ENCODE measurements at places on chromosomes 3 and 15. TPM values are rescaled to one million over a fixed set of nuclear protein-coding genes. Genes with fewer than 3 reads are reported as not detected.

The TMC3 gene
- total RNA-seq, result not detected

DNA sequence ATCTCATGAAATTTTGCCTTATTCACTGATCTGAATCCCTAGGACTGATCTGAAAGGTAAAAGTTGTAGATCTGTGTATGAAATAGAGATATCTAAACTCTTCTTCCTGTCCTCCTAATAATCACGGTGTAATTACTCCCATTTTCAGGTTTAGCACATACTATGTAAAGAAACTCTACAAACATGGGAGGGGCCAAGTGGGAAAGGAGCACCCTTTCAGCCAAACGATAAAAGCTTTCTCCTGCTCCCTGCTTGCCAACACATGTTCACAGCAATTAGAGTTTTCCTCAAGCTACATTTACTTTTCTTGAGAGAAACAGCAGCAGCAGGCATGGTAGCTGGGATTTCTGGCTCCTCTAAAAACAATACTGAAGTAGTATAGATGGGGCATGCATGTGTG, 71.6 kb downstream of the CHAC1 start:
- no peaks in the 10 kb centered on the region for H3K27me3 ChIP-seq
- H3K36me3 ChIP-seq, result peaks cover 4% of the 10 kb centered on the region
- no peak for DNase-seq
- H3K4me3 ChIP-seq, result no peak overlapping the region

DNA sequence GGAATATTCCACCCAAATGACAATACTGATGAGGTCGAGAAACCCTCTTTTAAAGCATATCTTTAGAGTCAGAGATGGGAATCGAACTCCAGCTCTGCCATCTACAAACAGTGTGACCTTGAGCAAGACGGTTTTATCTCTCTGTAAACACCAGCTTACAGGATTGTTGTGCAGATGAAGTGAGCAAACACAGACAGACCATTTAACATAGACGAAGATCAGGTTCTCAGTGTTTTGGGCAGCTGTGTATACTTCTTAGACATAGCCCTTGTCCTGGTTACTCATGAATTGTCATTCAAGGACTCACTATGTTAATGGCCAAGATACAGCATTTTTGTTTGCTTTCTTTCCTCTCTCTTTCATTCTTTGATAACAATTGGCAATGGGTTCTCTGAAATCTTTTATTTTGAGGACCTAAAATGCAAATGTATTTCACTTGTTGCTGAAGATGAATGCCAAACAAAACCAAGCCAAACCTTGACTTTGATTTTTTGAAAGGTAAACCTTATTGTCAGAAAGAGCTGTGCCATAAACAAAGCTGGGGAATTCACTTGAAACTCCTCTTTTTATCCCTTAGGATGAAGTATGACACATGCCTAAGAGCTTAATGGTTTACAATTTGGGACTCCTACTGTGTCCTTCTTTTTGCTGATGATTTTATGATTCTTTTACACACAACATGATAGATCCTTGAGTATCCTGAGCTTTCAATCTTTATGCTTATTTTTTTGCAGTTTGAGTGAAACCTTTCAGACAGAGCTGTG, 250.0 kb upstream of the PDZRN3 start:
- H3K36me3 ChIP-seq, result no peaks in the 10 kb centered on the region
- DNase-seq, result no peak
- no peak overlapping the region for H3K4me3 ChIP-seq
- H3K4me1 ChIP-seq, result no peaks in the 10 kb centered on the region

- no peak overlapping the region for H3K4me3 ChIP-seq
- no peak for DNase-seq
- peak overlapping the region; percentile 84 for H3K27ac ChIP-seq
- H3K4me1 ChIP-seq, result peaks cover 24% of the 10 kb centered on the region
Measured at GRCh38 chr15:85044251-85044853, 62.7 kb downstream of the PDE8A start.

The SCAMP5 gene
- 3.9 TPM for total RNA-seq

- no peak within 1 kb of the TSS for H3K27ac ChIP-seq
- H3K36me3 ChIP-seq, result no peaks in the 10 kb centered on the region
- peaks cover 7% of the 10 kb centered on the region for H3K27me3 ChIP-seq
- DNase-seq, result no peak
- no peaks in the 10 kb centered on the region for H3K4me1 ChIP-seq
- no peak within 1 kb of the TSS for H3K4me3 ChIP-seq
Measured at GRCh38 chr3:151733613-151734012, at the start of gene AADACL2. AADACL2 (plus strand) TSS chr3:151733927; CDS start chr3:151734036, 109 bp downstream.

DNA sequence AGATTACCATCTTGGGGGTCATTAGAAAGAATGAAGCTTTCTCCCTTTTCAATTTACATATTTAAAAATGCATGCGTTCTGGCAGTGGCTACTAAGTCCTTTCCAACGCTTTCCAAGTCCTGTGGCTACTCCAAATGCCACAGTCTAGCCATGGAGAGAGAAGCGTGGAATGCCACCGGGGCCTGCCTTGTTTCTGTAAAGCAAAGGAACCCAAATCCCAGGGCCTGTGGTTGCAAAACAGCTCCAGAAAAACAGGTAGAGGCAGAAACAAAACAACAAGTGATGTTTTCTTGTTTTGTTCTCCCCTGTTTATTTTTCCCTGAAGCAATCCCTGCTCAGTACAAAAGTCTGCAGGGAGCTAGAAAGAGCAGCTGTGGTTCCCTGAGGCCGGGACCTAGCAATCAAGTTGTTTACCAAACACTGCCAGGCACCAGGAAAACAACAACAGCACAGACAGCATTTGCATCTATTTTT, 85.5 kb downstream of the FOXP1 start:
- peak overlapping the region; percentile 94 for H3K27ac ChIP-seq
- H3K36me3 ChIP-seq, result no peaks in the 10 kb centered on the region
- no peak for DNase-seq
- H3K4me1 ChIP-seq, result peaks cover 40% of the 10 kb centered on the region
- H3K4me3 ChIP-seq, result no peak overlapping the region

GRCh38 chr15:93819826-93820225, 411.5 kb upstream of the MCTP2 start:
- no peak overlapping the region for H3K27ac ChIP-seq
- no peak overlapping the region for H3K4me3 ChIP-seq
- no peaks in the 10 kb centered on the region for H3K36me3 ChIP-seq

DNA sequence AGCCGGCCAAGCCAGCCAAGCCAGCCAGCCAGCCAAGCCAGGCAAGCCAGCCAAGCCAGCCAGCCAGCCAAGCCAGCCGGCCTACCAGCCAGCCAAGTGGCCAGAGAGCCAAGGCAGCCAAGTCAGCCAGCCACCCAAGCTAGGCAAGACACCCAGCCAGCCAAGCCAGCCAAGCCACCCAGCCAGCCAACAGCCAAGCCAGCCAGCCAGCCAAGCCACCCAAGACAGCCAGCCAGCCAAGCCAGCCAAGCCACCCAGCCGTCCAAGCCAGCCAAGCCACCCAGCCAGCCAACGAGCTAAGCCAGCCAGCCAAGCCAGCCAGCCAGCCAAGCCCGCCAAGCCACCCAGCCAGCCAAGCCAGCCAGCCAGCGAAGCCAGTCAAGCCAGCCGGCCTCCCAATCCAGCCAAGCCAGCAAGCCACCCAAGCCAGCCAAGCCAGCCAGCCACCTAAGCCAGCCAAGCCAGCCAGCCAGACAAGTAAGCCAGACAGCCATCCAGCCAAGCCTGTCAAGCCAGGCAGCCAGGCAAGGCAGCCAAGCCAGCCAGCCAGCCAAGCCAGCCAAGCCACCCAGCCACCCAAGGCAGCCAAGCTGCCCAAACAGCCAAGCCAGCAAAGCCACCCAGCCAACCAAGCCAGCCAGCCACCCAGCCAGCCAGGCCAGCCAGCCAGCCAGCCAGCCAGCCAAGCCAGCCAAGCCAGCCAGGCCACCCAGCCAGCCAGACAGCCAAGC, 200.5 kb downstream of the GOLGA6L6 start:
- H3K27me3 ChIP-seq, result no peaks in the 10 kb centered on the region
- no peak overlapping the region for H3K4me3 ChIP-seq
- H3K27ac ChIP-seq, result no peak overlapping the region

The GABRR3 gene
- total RNA-seq, result not detected

The RTP3 gene
- total RNA-seq, result not detected

The ACKR2 gene
- 0.10 TPM for total RNA-seq

- no peak overlapping the region for H3K4me3 ChIP-seq
- no peaks in the 10 kb centered on the region for H3K36me3 ChIP-seq
- DNase-seq, result no peak
- H3K27ac ChIP-seq, result no peak overlapping the region
- peaks cover 12% of the 10 kb centered on the region for H3K4me1 ChIP-seq
- H3K27me3 ChIP-seq, result peaks cover 5% of the 10 kb centered on the region
Measured at GRCh38 chr15:67025719-67026609, 39.4 kb upstream of the SMAD3 start.

DNA sequence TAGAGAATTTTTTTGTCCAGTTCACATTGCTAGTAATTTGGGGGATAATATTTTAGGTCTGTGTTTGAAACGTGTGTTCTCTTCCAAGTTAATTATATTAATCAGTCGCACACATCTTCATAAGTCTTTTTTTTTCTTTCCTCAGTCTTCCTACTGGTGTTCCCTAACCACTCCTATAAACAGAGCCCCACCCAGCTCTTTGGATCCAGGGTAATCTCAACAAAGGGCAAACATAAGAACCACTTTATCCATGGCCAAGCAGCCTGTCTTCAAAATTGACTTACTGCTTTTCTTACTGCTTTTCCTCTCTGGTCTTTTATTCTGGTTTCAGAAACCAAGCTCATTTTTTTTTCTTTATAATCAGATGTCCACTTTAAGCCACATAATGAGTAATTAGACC, 266.8 kb upstream of the NECTIN3 start:
- no peaks in the 10 kb centered on the region for H3K4me1 ChIP-seq
- no peaks in the 10 kb centered on the region for H3K36me3 ChIP-seq
- H3K27ac ChIP-seq, result no peak overlapping the region
- H3K27me3 ChIP-seq, result no peaks in the 10 kb centered on the region
- DNase-seq, result no peak

GRCh38 chr3:196217307-196218154, 1.2 kb downstream of the SLC51A start:
- H3K4me1 ChIP-seq, result peaks cover 16% of the 10 kb centered on the region
- no peaks in the 10 kb centered on the region for H3K27me3 ChIP-seq
- H3K4me3 ChIP-seq, result no peak overlapping the region

- H3K27ac ChIP-seq, result no peak overlapping the region
- H3K36me3 ChIP-seq, result no peaks in the 10 kb centered on the region
- H3K4me3 ChIP-seq, result no peak overlapping the region
- peaks cover 39% of the 10 kb centered on the region for H3K27me3 ChIP-seq
- no peak for DNase-seq
- peaks cover 2% of the 10 kb centered on the region for H3K4me1 ChIP-seq
Measured at GRCh38 chr3:72171946-72172345, 387.0 kb upstream of the PROK2 start.

The ITGA11 gene
- total RNA-seq, result not detected

The GUCA1C gene
- total RNA-seq, result not detected

- no peaks in the 10 kb centered on the region for H3K27me3 ChIP-seq
- H3K36me3 ChIP-seq, result peaks cover 2% of the 10 kb centered on the region
- H3K4me1 ChIP-seq, result peaks cover 2% of the 10 kb centered on the region
- no peak overlapping the region for H3K27ac ChIP-seq
- H3K4me3 ChIP-seq, result no peak overlapping the region
Measured at GRCh38 chr3:41915353-41915752, 46.5 kb downstream of the ULK4 start.

The DET1 gene
- total RNA-seq, result 3.6 TPM

DNA sequence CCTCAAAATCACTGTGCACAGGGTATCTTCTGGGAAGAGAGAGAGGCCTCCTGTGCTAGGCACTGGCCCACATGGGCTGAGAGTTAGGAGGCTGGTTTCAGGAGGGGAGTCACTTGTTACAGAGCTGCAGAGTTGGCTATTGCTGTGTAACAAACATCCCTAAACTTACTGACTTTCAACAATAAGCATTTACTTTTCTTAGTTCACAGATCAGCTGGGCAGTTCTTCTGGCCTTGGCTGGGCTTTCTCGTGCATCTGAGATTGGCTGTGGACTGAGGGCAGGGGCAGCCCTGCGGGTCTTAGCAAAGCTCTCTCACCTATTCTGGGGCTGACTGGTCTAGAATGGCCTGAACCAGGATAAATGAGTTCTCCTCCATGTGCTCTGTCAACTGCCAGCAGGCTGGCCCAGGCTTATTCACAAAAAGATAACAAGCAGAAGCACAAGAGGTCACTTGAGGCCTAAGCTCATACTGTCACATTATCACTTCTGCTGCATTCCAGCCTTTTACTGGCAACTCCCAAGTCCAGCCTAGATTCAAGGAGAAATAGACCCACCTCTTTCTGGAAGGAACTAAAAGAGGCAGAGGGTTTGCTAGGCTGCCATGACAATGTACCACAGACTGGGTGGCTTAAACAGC, 17.2 kb upstream of the RBSN start:
- H3K36me3 ChIP-seq, result no peaks in the 10 kb centered on the region
- H3K4me3 ChIP-seq, result no peak overlapping the region

GRCh38 chr15:47184003-47184907, 533.0 kb upstream of the SEMA6D start:
- peaks cover 3% of the 10 kb centered on the region for H3K4me1 ChIP-seq
- no peak overlapping the region for H3K27ac ChIP-seq
- H3K27me3 ChIP-seq, result peaks cover 42% of the 10 kb centered on the region
- peak overlapping the region; percentile 77 for H3K4me3 ChIP-seq
- no peak for DNase-seq

DNA sequence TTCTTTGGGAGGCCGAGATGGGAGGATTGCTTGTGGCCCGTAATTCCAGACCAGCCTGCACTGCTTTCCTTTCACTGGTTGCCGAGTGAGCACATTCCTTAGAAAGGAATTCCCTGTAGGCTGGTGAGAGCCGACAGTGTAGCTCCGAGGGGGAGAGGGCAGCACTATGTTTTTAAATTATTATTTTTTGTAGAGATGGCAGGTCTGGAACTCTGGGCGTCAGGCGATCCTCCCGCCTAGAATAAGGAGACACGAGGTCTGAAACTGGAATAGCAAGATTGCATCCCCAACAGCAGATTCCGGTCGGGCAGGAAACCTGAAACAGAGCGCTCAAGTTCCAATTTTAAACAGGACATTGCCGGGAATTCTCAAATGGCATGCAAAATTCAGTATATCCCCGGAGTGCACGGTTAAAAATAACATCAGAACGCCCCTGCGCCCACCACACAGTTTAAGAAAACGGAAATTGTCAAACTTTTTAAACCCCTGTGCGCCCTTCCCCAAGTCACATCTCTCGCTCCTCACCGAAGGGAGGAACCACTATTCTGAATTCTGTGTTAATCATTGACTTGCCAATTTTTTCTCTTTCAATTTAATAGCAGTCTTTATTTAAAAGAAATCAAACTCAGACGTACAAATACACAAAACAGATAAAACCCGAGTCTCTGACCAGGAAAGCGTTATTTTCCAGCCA, 643 bp upstream of the RNU5B-1 start:
- peaks cover 21% of the 10 kb centered on the region for H3K4me1 ChIP-seq
- DNase-seq, result no peak
- peak overlapping the region; percentile 99 for H3K27ac ChIP-seq

GRCh38 chr3:101333883-101334282, 13.5 kb upstream of the IMPG2 start:
- H3K4me1 ChIP-seq, result peaks cover 5% of the 10 kb centered on the region
- peak overlapping the region; percentile 75 for H3K27ac ChIP-seq
- DNase-seq, result no peak
- H3K4me3 ChIP-seq, result no peak overlapping the region

The SERINC4 gene
- 0.32 TPM for total RNA-seq

- H3K4me1 ChIP-seq, result peaks cover 2% of the 10 kb centered on the region
- DNase-seq, result no peak
- no peaks in the 10 kb centered on the region for H3K27me3 ChIP-seq
Measured at GRCh38 chr3:172334671-172335207, 113.5 kb downstream of the GHSR start.
